ENCODE measurements at places on chromosomes 4 and X. TPM values are rescaled to one million over a fixed set of nuclear protein-coding genes. Genes with fewer than 3 reads are reported as not detected.

DNA sequence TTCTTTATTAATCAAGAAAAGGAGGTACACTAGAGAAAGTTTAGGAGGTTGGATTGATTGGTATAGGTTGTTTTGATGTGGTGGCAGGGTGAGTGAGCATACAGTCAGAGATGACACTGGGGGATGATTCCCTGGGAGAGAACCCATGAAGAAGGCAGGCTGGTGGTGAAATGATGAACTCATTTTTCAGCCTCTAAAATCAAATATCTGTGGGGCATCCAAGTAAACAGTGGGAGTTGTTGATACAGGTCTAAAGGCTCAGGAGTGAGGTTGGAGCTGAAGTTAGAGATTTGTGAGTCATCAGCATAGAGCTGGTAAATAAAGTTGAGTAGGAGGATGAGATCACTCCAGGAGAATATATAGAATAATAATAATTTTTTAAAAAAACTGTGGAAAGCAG is 10.0 kb upstream of the AP1S2 start:
- no peak for DNase-seq

- DNase-seq = no peak
These were observed 106.1 kb downstream of the RBM47 start for GRCh38 chr4:40523581-40523980.

The TEX13D gene
- total RNA-seq = not detected

GRCh38 chr4:6548201-6548881 is 26.6 kb upstream of the MAN2B2 start:
- no peak for DNase-seq

DNA sequence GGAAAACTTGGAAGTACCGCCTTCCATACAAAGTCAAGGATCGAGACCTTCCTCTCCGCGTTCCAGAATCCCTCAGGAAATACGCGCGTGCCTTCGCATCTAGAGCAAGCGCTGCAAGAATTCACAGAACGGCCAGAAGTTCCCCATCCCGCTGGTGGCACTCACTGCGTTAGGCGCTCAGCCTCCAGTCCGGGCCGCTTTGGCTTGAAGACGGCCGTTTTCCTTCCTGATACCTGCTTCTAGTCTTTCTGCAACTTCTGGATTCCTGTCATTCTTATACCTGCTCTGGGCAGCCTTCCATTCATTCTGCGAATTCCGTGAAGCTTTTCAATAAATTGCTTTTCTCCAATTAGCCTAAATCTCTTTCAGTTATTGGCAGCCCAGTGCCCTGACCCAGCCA is 896.4 kb downstream of the TRIML1 start:
- no peak for DNase-seq

GRCh38 chr4:161097821-161098220 is 1066.0 kb downstream of the FSTL5 start:
- DNase-seq = no peak

The SYTL5 gene
- 3.9 TPM for total RNA-seq

DNA sequence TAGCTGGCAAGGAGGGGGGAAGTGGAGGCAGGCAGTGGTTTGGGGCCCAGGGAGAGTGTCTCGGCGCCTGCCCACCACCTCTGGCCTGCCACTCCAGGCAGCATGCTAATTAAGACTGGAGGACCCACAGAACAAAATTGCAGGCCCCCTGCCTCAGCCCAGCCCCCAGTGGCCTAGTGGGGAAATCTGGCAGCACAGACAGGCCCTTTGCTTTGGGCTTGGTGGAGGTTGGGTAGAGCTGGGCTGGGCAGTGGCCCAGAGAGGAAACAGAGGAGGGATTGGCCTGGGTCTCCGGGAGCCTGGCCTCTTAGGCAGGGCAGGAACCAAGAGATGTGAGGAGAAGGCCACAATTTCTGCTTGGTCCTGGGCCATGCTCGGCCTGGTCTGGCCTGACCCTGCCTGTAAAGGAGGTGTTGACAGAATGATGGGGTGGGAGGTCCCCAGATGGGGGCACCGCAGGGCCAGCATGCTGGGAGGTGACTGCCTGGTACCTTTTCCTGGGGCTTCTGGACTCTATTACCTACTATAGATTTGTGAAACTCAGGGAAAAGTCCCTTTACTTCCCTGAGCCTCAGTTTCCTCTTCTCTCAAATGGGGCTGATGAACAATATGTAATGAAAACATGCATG is 92.4 kb upstream of the PJA1 start:
- no peak for DNase-seq

The MAML3 gene
- 11.1 TPM for total RNA-seq

Measured in breast epithelium (tissue), 4 donors.